ENCODE measurements at places on chromosomes 13 and 19.

DNA sequence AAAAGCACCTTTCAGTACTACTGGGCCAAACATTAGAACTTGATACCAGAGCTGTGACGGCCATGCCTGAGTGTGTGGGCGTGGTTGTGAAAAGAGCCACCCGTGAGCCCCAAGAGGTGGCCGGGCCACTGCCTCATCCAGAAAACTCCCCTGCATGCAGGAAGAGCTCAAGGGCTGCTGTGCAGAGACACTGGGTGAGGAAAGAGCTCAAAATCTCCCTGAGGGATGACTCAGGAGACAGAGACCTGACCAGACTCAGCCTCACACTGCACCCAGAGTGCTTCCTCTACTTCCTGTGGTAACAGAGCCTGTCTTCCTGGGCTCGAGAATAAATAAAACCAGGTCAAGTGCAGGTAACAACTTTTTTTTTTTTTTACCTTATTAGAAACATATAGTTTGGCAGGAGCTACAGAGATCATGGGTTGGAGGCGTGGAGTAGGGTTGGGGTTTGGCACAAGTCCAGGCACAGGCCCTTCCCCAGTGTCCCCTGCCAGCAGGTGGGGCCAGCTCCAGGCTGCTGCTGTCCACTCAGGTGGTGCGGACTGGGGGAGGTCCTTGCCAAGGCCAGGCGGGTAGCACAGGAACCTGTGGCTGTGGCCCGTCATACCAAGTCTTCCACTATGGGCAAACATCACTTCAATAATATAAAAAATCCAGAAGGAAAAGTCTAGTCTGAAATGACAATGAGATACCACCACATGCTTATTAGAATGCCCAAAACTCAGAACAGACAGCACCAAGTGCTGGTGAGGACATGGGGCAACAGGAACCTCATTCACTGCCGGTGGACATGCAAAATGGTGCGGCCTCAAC is 25.5 kb downstream of the ELL start:
- peak; percentile 88 for DNase-seq

GRCh38 chr13:69579351-69579750 is 528.3 kb upstream of the ATXN8OS start:
- DNase-seq = peak; percentile 10

DNA sequence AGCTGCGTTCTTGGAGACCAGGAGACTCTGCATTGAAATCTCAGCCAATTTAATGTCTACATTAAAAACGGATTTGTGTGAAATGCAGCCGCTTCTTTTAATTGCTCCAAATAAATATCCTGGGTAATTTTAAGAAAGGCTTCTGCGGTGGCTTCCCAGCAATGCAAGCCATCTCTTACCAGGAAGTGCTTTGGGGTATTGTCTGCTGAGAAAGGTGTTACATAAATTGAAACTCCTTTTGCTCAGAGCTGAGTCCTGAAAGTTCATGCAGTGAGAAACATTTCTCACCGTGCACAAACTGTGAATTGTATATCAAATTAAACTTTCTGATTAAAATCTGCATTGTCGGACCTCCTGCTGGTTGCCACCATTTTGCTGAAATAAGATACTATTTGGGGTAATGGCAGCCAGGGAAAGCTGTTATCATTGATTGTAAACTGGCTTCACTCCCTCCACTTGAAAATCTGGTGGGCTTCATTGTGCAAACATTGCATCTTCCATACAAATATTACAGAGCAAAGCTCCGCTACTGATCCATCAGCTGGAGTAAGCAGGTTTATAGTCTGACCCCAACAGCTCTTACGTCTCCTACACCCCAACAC is 59.5 kb downstream of the ZIC5 start:
- no peak for DNase-seq

GRCh38 chr13:26485786-26486185 is 71.7 kb upstream of the WASF3 start:
- DNase-seq = no peak

DNA sequence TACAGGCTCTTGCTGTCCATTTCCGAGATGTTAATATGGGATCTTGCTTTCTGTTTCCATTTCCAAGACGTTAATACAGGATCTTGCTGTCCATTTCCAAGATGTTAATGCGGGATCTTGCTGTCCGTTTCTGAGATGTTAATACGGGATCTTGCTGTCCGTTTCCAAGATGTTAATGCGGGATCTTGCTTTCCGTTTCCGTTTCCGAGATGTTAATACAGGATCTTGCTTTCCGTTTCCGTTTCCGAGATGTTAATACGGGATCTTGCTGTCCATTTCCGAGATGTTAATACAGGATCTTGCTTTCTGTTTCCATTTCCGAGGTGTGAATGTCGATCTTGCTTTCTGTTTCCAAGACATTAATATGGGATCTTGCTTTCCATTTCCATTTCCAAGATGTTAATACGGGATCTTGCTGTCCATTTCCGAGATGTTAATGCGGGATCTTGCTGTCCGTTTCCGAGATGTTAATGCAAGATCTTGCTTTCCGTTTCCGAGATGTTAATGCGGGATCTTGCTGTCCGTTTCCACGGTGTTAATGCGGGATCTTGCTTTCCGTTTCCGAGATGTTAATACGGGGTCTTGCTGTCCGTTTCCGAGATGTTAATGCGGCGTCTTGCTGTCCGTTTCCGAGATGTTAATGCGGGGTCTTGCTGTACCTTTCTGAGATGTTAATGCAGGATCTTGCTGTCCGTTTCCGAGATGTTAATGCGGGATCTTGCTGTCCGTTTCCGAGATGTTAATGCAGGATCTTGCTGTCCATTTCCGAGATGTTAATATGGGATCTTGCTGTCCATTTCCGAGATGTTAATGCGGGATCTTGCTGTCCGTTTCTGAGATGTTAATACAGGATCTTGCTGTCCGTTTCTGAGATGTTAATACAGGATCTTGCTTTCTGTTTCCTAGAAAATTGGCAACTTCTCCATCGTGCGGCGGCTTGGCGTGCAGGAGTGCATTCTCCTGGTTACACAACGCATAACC is 38.3 kb downstream of the PEX11G start:
- DNase-seq = peak; percentile 17

- DNase-seq = peak; percentile 50
These were observed 603 bp downstream of the TM9SF2 start for GRCh38 chr13:99501848-99502301.

- DNase-seq = no peak
These were observed 150.6 kb downstream of the DIAPH3 start for GRCh38 chr13:60013166-60013565.

- DNase-seq = no peak
These were observed 8.1 kb downstream of the NKPD1 start for GRCh38 chr19:45152504-45153338.

- no peak for DNase-seq
These were observed 6.4 kb downstream of the LGALS4 start for GRCh38 chr19:38806371-38806770.
